ENCODE measurements at places on chromosomes 7 and 10.

- DNase-seq = no peak
Measured at GRCh38 chr7:159025161-159025779, 119.4 kb downstream of the VIPR2 start.

DNA sequence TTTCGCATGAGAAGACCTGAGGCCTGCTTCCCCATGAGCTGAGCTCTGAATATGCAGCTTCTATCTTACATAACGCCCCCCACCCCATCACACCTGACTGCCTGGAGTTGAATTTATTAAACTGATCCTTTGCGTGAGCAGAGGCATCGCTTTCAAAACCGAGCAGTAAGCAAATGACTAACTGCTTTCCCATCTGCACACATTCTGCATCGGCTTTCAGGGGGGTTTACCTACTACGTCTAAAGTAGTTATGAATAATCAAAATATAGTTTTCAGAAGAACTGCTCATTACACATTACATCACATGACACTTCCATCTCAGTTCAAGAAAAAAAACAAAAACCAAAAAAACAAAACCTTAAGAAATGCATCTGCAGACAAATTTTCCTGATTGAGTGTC, 54.7 kb upstream of the EGR2 start:
- no peak for DNase-seq

DNA sequence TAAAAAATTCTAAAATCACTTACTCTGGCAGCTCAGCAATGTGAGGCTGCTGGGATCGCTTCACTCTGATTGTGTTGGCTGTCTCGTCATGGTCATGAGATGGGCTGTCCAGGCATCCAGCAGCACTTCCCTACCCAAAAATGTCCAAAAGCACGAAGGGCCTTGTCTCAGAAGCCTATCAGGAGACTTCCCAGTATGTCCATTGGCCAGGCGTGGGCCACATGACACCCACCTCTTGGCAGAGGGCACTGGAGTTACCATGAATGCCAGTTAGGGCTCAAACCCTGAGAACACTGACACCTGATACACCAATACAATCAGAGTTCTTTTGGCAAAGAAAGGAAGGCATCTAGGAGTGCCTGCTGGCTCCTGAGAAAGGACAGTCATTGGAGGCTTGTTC, 27.0 kb upstream of the GLI3 start:
- no peak for DNase-seq

DNA sequence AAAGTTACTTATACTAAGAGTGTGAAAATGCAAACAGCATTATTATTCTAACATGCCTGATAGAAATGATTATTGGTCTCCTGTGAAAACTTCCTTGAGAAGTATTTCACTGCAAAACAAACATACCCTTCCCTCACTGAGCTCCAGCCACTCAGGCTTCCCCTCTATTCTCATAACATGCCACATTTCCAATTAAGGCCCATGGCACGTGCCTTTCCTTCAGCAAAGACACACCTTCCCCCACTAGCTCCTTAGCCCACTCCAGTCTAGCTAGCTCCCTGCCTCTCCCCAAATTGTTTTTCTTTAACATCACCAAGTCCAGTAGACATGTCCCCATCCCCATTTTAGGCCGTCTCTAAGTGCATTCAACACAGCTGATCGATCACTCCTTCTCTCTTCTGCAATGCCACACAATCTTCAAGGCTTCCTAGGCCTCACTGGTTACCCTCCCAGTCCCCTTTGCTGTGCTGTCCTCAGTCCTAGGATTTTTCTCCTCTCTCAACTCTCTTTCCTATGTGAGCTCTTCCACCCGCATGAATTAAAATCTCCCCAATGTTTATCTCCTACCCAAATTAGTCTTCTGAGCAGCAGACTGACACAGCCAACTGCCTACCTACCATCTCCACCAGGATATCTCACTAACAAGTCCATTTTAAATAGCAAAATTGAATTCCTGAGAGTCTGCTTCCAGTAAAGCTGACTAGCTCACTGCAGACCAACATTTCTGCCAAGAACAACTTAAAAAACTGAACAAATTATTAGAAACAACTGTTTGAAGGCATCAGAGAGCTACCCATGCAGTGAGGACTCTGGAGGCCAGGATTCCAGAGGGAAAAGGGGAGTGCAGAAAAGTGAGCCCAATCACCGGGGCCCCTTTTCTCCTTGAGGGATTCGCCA, 11.9 kb downstream of the CYTH3 start:
- no peak for DNase-seq

- DNase-seq = no peak
Measured at GRCh38 chr7:2567679-2568278, 9.0 kb downstream of the IQCE start.

DNA sequence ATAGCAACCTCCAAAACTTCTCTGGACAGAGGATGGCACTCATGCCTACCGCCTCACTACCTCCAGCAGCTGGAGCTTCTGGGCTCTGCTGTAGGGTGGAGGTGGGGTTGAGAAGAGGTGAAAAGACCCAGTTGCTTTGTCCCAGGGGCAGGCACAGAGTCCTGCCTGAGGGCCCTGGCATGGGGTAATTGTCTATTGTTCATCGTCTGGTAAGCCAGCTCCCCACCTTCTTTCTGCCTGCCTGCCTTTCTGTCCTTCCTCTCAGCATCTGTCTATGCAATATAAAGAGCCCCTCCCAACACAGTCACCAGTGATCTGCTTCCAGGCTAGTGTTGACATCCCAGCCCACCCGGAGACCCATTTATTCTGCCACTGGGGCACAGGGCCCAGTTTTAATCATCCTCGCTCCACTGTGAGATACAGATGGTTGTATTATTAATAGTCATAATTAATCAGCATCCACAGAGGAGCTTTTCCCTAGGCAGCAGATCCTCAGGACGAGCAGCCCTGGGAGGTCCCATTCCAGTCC, 39.0 kb downstream of the ZMIZ1 start:
- no peak for DNase-seq
